NCI-H748 treated with DMSO at 0.1 percent for 48 hours (cell line): ENCODE measurements at places on chromosomes 3 and 15.

- DNase-seq: no peak
Observed at GRCh38 chr3:37753428-37753827, 108.3 kb upstream of the CTDSPL start.

DNA sequence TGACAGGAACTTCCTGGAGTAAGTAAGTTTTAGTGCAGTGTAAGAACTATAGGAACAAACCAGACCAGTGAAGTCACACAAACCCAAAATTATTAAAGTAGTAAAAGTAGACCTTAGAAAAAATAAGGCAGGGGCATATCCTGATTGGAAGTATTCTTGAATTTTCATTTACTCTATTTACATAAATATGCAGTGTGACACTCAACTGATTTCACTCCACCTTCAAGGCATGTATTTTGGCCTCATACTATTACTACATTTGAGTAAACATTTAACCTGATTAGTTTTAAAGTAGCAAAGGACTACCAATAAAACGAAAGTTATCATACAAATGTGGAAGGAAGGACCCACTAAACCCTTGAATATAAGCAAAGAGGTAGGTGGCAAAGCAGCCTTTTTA lies 22.8 kb downstream of the TRNT1 start:
- no peak for DNase-seq

DNA sequence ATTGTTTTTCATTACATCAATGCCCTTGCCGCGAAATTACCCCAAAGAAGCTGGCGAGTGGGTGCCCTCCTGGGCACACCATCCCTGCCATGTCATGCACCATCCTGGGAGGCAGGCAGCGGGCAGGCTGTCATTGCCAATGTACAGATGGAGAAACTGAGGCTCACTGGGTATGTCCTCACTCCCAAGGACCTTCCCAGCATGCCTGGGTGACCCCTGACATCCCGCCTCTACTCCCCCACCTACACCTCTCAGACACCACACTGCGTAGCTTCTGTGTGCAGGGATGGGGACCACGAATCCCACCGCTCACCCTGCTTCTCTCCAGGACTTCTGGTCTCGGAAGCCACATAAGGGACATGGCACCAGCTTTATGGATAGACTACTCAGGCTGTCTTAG lies 41.0 kb upstream of the SLC41A3 start:
- DNase-seq: no peak

DNA sequence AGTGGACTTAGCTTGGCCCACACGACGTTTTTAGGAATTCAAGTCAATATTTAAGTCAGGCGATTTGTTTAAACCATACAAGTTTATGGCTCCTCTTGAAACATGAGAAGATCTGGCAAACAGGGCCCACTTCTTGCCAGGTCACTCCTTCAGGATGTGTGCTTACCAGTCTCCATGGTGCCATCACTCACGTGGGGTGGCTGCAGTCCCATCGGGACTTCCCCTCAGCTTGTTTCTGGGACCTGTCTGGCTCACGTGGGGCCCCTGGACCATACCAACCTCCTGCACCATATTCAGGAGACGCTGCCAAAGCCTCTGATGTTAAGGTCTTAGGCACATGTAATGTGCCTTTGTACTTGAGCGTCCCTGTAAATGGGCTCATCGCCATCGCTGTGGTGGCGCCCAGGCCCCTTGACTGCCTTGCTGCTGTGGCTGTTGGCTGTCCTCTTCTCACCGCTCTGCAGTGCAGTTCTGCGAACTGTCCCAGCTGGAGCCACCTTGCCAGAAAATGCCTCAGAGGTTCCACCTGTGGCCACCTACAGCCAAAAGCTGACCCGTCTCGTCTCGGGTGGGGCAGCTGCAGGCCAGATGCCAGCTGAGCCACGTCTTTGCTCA lies 8.9 kb downstream of the MCM2 start:
- no peak for DNase-seq

DNA sequence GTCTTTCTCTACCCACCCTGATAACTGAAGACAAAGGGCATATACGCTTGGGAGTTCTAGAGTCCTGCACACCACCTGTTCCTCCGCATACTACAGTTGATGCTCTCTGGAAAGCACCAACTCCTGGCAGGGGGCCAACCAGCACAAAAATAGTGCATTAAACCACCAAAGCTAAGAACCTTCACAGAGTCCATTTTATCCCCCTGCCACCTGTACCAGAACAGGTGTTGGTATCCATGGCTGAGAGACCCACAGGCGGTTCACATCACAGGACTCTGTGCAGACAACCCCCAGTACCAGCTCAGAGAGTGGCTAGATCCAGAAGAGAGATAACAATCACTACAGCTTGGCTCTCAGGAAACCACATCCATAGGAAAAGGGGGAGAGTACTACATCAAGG lies 114.4 kb upstream of the POU1F1 start:
- no peak for DNase-seq

DNA sequence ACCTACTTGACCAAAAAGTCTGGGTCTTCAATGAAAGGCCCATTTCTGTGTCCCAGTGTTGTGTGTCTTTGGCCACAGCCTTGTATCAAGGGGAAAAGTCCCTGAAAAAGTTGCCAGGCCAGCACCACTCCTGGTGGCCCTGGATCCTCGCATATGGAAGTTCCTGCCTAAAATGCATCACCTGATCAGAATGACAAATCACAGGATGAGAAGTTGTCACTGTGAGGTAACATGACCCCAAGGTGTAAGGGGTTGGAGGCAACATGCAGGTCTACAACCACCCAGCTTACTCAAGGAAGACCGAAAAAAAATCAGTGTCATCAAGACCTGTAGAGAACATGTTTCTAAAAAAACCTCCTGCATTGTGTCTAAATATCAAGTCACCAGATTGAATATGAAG lies 25.6 kb downstream of the PARP15 start:
- no peak for DNase-seq

GRCh38 chr3:189076449-189076848 lies 95.3 kb upstream of the TPRG1 start:
- no peak for DNase-seq

DNA sequence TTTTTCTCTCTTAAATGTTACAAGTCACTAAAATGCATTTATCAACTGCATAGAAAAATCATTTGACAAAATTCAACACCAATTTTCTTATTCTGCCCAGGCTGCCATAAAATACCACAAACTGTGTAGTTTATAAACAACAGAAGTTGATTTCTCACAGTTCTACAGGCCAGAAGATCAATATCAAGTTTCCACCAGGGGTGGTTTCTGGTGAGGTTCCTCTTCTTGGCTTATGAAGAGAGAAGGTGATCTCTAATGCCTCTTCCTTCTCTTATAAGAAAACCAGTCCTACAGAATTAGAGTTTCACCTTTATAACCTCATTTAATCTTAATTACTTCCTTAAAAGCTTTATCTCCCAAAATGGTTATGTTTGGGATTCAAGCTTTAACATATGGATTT lies 10.9 kb upstream of the CD200R1L start:
- no peak for DNase-seq

DNA sequence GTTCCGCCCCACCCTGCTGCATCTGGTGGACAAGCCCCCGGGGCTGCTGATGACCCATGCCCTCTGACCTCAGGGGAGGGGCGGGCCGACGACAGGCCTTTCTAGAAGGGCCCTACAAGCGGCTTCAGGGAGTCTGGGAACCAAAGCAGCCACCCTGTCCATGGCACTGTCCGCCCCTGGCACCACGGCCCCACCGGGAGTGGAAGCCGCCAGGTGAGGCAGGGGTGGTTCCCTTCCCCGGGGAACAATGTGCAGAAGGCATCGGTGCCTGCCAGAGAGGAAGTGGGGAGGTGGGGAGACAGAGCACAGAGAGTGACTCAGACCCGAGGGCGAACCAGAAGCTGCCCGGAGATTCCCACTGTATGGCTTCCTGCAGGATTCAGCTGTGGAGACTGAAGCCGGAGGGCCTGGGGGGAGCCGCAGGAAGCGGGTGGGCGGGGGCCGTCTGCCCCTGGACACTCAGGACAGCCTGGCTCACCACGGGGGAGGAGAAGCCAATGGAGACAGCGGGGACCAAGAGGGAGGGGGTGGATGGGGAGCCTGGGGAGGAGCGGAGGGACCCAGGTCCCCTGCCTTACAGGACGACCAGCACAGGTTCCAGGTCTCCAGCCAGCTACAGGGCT lies 134.0 kb downstream of the TPRA1 start:
- no peak for DNase-seq

GRCh38 chr15:95946241-95946640 lies 384.3 kb upstream of the NR2F2 start:
- DNase-seq: no peak

GRCh38 chr3:63976161-63976871 lies 47.0 kb downstream of the PSMD6 start:
- DNase-seq: no peak
